ENCODE measurements at places on chromosomes 7 and 10.
A peak's percentile ranks its signal among the peaks of the same experiment; 100 is the strongest.

DNA sequence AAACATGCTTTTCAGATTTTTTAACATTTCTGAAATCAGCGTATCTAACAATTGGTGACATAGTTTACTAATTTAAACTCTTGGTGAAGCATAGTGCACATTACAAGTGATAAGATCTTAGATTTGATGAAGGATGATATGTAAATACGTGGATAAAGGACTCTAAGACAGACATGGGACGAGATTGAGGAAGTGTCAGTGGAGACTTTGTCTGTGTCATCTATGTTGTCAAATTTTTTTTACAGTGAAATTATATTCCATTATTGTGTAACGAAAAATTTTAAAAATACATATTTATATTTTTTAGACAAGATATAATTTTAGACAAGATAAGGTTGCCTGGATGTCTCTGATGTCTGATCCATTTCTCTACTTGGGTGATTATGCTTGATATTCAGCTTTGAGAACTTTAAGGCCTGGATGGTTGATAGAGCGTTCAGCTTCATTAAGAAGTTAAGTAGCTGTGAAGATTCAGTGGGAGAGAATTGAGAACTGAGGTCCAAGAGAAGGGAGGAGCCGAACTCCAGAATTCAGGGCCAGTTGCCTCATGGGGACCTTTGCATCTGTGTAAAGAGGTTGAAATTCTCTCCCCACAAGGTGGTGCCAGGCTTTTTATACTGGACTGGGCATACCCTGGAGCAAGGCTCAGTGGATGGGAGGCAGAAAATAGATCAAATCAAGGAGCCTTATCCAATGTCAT is 62.7 kb downstream of the KAT6B start:
- no peak for DNase-seq

DNA sequence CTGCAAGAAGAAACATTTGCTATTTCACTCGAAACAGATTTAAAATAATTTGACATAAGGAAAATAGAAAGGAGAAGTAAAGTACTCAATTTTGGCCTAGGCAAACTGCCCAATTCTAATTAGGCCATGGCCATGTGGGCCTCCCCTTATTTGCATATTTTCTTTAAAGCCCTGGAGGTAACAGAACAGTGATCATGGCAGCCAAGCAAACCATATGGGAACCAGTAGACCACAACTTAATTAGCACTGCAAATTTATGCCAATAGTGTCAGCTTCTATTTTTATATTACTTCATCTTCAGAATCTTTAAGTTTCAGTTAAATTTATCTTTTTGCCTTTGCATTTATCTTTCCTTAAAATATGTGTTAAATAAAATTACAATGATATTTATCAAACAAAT is 63.3 kb upstream of the THSD7A start:
- DNase-seq, result no peak

DNA sequence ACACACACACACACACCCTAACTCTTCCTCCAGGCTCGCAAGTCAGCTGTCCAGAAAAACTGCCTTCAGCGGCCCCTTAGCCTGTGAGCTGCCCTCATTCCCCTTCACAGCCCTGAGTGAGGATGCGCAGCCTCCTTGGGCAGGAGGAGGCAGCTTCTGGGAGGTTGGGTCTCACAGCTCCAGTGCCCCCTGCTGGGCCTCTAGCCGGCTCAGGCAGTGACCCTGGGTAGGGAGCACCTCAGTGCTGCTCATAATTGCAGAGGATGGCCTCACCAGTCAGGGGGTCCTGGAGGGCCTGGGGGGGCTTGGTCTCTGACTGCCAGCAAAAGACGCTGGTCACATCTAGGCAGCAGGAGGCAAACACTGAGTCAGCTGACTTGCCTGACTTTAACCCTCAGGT is 43.7 kb downstream of the ZNF273 start:
- DNase-seq, result no peak

DNA sequence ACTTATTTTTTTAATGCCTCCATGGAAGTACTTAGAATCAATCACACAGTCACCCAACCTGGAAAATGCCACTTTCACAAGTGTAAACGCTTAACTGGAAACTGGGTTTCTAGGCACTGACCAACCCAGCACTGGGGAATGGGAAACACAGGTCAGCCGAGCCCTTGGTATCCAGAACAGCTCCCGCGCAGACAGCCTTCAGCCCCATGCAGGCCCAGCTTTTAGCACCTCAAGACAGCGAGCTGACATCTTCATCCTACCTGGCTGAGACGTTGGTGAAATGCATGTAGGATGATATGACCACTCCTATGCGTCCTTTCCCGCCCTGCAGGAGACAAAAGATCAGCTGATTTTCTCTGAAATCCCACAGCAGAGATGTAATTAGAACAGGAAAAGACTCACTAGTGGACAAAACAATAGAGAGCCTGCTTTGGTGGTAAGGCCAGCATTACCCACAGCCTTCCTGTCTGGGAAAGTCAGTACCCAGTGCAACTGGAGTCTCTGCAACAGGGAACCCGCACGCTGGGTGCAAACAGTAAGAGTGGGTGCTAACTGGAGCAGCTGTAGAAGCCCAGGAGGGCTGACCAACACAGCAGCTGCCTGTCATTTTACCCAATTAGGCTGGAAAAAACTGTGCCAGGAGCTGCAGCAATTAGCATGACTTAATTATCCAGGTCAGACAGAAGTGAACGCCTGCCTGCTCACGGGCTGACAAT is 153.7 kb downstream of the TNS3 start:
- no peak for DNase-seq

- no peak for DNase-seq
Measured at GRCh38 chr7:68627247-68627864, 970.9 kb upstream of the AUTS2 start.

GRCh38 chr10:96890580-96890979 is 58.5 kb downstream of the LCOR start:
- no peak for DNase-seq

GRCh38 chr7:105924945-105925344 is 38.1 kb upstream of the CDHR3 start:
- peak; percentile 12 for DNase-seq

DNA sequence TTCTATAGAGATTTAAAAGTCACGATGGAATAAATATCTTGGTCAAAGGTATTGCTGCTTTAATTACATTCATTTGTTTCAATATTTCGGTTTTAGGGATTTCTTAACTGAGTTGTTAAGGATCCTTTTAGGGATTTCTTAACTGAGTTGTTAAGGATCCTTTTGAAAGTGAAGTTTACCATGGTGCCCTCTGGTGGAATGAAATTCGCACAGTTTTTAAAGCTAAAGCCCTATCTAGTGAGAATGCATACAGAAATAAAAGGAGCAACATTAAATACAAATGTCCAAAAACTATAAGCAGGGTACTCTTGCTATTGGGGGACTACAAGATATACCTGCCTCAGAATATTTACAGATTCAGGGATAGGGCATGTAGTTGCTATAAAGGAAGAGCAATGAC is 193.7 kb downstream of the RNLS start:
- DNase-seq, result no peak

- DNase-seq, result no peak
Measured at GRCh38 chr10:24277771-24278170, 68.8 kb downstream of the KIAA1217 start.

GRCh38 chr10:89894051-89894450 is 192.7 kb downstream of the KIF20B start:
- no peak for DNase-seq

GRCh38 chr10:97028126-97028831 is 157.5 kb downstream of the SLIT1 start:
- DNase-seq, result no peak

GRCh38 chr10:4103603-4104002 is 318.6 kb upstream of the KLF6 start:
- no peak for DNase-seq

DNA sequence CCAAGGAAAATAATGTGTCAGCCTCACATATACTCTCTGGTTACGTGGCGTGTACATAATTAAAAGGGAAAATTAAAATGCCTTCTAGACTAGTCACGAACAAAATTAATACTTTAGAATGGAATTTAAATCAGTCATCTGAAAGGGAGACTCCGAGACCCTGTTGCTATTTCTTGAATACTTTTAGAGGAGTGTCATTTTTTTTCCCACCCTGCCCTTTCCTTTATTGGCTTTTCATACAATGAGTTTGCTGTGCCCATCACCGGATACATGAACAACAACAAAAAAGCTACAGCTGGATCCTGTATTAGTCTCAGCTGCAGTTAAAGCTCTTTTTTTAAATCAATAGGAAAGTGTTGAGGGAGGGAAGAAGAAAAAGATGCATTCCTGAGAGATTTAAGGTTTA is 20.1 kb downstream of the CYTH3 start:
- DNase-seq, result no peak

GRCh38 chr7:78279457-78279856 is 480.9 kb downstream of the PHTF2 start:
- no peak for DNase-seq

GRCh38 chr10:84838851-84839250 is 510.5 kb downstream of the CCSER2 start:
- DNase-seq, result no peak

- DNase-seq, result no peak
Measured at GRCh38 chr10:21530641-21531040, 3.4 kb upstream of the MLLT10 start.

GRCh38 chr7:27933671-27934565 is 194.0 kb downstream of the TAX1BP1 start:
- DNase-seq, result no peak

DNA sequence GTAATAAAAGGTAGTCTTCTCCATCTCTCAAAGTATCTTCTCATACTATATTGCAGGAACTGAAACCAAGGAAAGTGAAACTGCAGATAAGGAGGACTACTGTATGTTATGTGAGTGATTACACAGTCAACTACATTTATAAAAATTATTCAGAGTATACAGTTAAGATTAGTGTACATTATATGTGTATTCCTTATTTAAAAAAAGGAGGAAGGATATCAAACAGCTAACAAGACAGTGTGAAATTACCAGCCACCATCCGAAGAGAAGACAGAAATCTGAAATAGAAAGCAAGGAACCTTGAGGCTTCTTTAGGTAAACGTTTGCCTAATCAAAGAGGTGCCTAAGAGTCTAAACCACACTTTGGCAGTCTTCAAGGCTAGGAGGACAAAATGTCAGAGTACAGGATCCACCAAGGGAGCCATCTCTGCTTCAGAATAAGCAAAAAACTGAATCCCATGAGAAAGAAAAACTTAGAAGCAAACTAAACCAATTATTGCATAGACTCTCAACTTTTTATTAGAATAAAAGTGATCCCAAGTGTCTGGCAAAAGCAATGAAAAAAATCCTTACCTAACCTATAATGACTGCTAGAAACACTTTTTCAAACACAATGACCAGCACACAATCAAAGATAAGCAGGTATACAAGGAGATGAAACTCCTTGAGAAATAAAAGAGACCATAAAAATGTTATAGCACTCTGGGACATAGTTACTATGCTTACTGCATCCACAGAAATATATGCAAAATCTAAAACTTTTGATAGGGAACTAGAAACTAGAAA is 6.4 kb downstream of the USP6NL start:
- no peak for DNase-seq

DNA sequence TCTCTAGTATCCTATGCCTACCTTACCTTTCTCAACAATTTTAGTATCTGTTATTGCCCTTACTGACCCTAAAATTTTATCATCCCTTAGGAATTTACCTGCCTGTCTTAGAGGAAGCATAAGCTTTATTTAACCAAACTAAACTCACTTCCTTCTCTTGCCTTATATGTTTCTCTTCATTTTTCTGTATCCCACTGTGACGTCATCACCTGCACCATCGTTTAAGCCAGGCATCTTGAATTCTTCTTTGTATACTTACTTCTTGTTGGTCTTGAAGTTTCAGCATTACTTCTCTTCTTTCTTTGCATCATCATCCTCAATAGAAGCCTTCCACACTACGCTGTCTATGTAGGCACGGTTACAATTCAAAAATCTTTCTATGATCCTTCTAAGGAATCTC is 231.0 kb upstream of the SMIM30 start:
- no peak for DNase-seq

- DNase-seq, result no peak
Measured at GRCh38 chr10:71131508-71132088, 80.8 kb upstream of the UNC5B start.

DNA sequence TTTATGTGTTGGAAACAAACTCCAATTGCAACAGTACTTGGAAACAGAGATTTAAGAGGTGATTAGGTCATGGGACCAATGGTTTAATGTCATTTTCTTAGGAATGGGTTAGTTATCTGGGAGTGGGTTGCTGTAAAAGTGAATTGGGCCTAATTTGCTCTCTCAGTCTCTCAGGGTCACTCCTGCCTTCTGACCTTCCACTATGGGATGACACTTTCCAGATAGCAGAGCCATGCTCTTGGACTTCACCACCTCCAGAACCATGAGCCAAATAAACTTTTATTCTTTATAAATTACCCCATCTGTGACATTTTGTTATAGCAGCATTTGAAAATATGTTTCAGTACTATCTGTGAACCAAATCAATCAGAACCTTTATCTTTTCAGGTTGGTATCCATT is 1509.1 kb downstream of the REEP3 start:
- no peak for DNase-seq

GRCh38 chr7:75559355-75559975 is 67.3 kb downstream of the SPDYE5 start:
- no peak for DNase-seq

- DNase-seq, result no peak
Measured at GRCh38 chr7:14604606-14605005, 297.9 kb downstream of the DGKB start.

DNA sequence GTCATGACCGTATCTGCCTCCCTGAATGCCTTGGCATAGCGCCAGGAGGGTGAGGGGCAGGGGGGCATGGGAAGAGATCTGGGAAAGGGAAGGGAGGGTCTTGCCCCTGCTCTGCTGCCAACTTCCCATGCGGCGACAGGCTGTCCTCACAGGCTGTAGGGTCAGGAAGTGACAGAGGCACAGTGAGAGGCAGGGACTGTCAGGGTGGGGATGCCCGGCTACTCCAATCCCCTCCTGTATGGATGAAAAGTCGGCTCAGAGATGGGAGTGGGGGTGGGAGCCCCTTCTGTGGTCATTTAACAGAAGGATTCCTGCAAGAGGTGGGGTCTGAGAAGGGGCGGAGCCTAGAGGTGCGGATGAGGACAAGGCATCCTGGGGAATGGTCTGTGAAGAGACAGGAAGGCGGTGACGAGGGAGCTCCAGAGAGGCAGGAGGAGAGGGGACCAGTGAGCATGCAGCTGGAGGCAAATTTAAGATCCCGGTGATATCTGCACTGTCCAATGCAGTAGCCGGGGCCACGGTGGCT is 20.8 kb upstream of the UNC5B start:
- no peak for DNase-seq

GRCh38 chr10:63977329-63977923 is 456.2 kb downstream of the REEP3 start:
- no peak for DNase-seq

GRCh38 chr7:50047716-50048115 is 45.3 kb downstream of the ZPBP start:
- no peak for DNase-seq

GRCh38 chr7:90225601-90226000 is 14.1 kb downstream of the STEAP2 start:
- no peak for DNase-seq

DNA sequence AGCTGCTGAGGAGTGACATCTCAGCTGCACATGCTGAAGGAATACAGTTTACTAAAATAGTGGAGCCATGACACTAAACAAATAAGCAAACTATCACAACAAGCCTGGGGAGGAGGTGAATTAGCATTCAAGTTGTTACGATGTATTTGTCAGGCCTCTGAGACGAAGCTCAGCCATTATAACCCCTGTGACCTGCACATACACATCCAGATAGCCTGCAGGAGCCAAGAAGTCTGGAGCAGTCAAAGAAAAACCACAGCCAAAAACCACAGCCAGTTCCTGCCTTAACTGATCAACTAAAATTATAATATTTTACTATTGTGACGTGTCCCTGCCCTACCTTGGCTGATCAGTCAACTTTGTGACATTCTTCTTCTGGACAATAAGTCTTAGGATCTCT is 68.6 kb downstream of the NSUN6 start:
- DNase-seq, result no peak
